Activated B cell treated with CpG ODN at 0.5 μM for 24 hours (primary cell): ENCODE measurements at places on chromosomes 12 and 14. TPM values are rescaled to one million over a fixed set of nuclear protein-coding genes. Genes with fewer than 3 reads are reported as not detected.

DNA sequence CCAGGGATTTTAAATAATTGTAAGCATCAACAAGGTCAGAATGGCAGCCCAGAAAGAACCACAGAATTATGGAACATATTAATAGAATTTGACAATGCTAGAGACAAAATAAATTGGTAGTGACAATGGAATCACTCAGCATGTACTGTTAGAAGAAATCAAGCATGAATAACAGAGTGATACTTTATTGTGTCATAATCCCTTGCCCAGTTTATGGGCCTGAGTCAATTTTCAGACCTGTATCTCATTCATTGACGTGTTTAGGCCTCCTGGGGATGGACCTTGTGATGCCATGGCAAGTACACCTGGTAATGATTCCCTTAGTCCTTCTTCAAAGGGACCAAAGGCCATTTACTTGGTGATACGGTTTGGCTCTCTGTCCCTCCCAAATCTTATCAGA lies 12.8 kb upstream of the CCDC91 start:
- no peak overlapping the region for H3K27ac ChIP-seq
- no peak overlapping the region for H3K4me3 ChIP-seq
- H3K27me3 ChIP-seq, result peaks cover 7% of the 10 kb centered on the region
- no peak for DNase-seq
- H3K4me1 ChIP-seq, result no peaks in the 10 kb centered on the region

DNA sequence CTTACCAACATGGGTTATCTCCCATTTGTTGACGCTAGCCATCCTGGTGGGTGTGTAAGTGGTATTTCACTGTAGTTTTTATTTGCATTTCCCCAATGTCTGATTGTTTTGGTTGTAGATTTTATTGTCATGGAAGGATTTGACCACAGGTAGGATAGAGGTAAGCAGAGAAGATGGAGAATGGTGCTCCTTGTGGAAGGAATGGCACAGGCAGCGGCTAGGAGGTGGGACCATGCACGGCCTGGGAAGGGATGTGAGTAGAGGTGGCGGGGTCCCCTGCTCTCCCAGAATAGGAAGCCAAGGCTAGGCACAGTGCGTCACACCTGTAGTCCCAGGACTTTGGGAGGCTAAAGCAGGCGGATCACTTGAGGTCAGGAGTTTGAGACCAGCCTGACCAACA lies 41.4 kb downstream of the PHETA1 start:
- DNase-seq, result no peak
- no peak overlapping the region for H3K27ac ChIP-seq
- H3K27me3 ChIP-seq, result no peaks in the 10 kb centered on the region
- H3K4me3 ChIP-seq, result no peak overlapping the region
- no peaks in the 10 kb centered on the region for H3K36me3 ChIP-seq

RD3L gene
- total RNA-seq, result not detected in 2 replicates

BIN2 gene
- 22.2 and 25.6 TPM in 2 replicates for total RNA-seq

DNA sequence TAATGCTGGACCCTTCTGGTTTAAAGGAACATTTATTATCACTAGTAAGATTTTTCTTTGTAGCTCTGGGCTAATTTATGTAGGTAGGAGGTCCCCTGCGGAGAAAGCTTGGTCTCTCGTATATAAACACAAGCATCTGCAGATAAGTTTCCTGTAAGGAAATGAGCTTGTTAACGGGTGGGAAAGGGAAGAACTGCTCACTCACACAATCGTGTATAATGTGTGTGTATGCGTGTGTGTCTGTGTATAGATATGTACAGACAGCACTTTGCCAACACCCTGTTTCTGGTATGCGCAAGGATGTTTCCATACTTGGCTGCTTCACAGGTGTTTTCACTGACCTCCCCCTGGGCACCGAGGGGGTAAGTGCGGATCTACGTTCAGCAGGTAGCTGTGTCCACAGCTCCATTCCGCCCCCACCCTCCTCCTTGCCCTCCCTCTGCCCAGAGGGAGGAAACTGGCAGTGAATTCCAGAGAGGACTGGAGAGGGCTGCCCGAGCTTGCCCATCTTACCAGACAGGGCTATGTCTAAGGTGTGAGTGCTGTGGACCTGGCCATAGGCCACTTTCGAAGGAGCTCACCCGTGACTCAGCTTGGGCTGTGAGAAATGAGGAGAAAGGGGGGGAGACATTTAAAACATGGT lies 65.2 kb downstream of the NINJ2 start:
- no peaks in the 10 kb centered on the region for H3K36me3 ChIP-seq
- no peak overlapping the region for H3K27ac ChIP-seq
- H3K4me1 ChIP-seq, result peaks cover 11% of the 10 kb centered on the region

KDM2B gene
- total RNA-seq, result 197 and 236 TPM in 2 replicates

DNA sequence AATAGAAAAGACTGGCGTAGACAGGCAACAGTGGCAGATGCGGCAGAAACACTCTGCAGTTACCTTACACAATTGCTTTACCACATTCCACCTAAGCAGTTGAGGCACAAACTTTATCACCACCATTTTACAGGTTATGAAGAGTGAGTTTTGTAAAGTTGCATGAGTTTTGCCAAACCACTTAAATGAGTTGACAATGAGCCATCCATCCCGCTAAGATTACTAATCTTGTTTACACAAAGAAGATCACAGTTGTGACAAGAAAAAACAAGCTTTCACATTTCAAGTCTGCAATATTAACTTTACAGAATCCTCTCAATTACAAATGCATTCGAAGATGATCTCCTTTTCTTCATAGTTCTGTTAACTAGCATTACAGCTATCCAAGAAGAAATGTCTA lies 1.8 kb downstream of the TMCC3 start:
- no peak overlapping the region for H3K27ac ChIP-seq
- H3K4me3 ChIP-seq, result peak overlapping the region; percentile 86
- peaks cover 39% of the 10 kb centered on the region for H3K4me1 ChIP-seq
- no peaks in the 10 kb centered on the region for H3K36me3 ChIP-seq
- no peaks in the 10 kb centered on the region for H3K27me3 ChIP-seq

DNA sequence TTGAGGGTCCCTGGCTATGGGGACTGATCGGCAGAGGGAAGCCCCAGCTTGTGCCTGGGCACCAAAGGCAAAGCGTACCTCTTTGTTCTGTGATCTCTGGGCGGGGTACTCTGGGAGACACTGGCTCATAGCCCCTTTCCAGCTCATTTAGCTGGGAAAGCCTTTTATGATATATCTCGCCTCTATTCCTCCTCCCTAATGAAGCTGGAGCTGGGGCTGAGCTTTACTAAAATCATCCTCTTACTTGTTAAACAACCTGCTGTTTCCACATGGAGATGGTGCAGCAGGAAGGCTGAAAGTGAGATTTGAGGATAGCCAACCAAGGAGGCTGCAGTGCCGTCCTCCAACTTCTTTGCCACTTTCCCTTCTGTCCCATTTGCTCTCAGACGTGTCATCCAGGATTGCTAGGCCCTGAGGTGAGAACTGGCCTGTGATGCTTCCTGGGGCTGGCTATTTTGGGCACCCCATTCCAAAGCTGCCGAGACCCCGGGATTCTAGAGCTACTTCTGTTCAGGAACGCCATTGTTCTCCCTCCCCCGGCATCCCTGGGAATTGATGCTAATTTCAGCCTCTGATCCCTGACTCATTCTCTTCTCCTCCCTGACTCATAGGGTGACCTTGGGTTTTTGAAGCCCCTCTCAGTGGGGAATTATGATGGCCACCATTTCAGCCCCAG lies 16.0 kb downstream of the PDE1B start:
- no peak for DNase-seq
- peaks cover 16% of the 10 kb centered on the region for H3K36me3 ChIP-seq
- H3K4me3 ChIP-seq, result no peak overlapping the region
- H3K27ac ChIP-seq, result no peak overlapping the region
- no peaks in the 10 kb centered on the region for H3K27me3 ChIP-seq

DNA sequence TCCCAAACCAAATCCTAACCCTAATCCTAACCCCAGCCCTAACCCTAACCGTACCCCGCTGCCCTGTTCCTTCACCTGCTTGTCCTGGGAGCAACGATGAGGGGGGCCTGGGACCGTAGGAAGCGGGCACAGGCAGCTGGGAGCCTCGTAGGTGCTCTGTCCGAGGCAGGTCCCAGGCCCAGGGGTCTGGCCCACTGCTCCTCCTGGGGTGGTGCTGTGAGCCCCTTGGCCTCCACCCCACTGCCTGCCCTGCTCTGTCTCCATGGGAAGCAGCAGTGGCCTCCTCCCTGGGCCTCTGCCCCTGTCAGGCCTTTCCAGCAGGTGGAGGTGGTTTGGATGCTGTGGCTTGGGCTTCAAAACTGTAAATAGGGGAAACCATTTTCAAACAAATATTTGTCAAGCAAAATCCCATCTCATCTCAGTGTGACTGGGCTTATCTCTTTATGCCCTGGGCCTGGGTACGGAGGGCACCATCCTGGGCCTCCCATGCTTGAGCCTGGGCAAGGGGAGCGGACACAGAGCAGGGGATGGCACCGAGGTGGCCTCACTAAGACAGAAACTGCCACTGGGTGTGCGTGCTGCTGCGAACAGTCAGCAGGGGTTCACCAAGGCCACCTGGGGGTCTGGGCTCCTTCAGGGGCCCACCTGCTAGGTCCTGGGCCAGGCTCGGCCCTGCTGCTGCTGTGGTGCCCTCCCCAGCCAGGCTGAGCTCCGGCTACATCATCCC lies 3.7 kb upstream of the BEGAIN start:
- no peak overlapping the region for H3K27ac ChIP-seq
- DNase-seq, result peak; percentile 12
- H3K36me3 ChIP-seq, result no peaks in the 10 kb centered on the region
- H3K4me3 ChIP-seq, result no peak overlapping the region

EGLN3 gene
- 0.33 and 0.46 TPM in 2 replicates for total RNA-seq

DNA sequence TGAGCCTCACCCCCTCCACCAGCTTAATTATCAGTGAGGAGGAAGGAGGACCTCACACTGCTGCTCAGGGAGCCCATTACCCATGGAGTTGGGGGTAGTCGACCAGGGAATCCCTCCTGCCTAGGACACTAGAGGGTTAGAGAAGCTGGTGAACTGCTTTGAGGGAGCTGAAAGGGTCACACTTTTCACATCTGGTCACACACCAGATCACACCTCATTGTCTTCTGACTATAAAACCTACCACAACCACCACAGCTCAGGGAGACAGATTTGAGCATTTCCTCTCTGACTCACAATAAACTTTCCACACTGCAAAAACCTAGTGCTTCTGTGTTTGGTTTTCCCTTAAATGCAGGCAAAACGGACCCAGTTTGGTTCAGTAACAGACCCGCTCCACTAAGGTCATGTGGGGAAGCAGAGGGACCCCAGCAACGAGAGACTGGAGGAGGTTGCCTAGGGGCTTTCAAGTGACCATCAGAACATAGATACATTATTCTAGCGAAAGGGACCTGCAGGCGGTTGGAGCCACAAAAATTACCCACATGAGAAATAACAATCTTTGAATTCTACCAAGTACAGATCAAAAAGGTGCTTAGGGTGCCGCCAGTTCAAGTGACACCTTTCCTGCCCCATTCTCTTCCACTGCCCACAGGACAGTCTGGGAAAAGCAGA lies 151.4 kb upstream of the AVPR1A start:
- H3K27ac ChIP-seq, result no peak overlapping the region
- no peak for DNase-seq
- no peak overlapping the region for H3K4me3 ChIP-seq
- no peaks in the 10 kb centered on the region for H3K27me3 ChIP-seq
- no peaks in the 10 kb centered on the region for H3K4me1 ChIP-seq

DNA sequence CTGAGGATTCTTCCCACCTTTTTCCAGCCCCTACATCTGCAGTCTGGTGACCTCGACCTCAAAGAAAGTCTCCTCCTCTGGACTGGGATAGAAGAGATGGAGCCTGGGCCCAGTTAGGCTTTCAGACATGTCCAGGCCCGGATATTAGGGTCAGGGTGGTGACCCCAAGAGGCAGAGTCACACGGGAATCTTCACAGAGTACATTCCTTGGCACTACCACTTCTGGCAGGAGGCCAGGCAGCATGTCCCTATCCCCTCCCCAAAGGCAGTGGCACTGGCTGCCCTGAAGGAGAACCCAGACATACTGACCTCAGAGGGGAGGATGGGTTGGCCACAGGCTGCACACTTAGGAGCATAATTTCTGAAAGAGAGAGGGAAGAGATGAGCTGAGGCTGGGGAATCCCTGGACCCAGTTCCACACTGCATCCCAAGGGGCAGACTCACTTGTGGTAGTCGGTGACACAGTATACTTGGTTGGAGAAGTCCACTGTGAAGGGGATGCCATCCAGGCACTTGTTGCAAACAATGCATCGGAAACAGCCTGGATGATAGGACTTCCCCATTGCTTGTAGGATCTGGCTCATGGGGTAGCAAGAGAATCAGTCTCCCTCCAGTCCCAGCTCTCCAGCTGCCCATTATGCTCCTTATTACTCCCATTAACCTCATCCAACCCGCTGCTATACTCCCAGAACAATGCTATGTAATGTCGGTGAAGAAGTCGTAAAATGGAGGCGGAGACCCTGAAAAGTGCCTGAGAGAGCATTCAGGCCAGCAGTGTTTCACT lies 7.6 kb downstream of the AJUBA start:
- no peaks in the 10 kb centered on the region for H3K36me3 ChIP-seq
- DNase-seq, result no peak
- peaks cover 5% of the 10 kb centered on the region for H3K4me1 ChIP-seq
- no peak overlapping the region for H3K4me3 ChIP-seq

PTPRQ gene
- total RNA-seq, result not detected in 2 replicates

RHEBL1 gene
- 3.2 and 3.3 TPM in 2 replicates for total RNA-seq

CAPZA3 gene
- total RNA-seq, result not detected in 2 replicates

GPR68 gene
- 1.4 and 1.8 TPM in 2 replicates for total RNA-seq

TMTC3 gene
- 6.3 and 7.4 TPM in 2 replicates for total RNA-seq

DNA sequence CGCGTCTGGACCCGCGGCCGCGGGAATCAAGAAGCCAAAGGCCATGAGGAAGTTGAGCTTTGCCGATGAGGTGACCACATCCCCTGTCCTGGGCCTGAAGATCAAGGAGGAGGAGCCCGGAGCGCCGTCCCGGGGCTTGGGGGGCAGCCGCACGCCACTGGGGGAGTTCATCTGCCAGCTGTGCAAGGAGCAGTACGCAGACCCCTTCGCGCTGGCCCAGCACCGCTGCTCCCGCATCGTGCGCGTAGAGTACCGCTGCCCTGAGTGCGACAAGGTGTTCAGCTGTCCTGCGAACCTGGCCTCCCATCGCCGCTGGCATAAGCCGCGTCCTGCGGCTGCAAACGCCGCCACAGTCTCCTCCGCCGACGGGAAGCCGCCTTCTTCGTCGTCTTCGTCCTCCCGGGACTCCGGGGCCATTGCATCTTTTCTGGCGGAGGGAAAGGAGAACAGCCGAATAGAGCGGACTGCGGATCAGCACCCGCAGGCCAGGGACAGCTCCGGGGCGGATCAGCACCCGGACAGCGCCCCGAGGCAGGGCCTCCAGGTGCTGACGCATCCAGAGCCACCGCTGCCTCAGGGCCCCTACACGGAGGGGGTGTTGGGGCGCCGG lies 1.0 kb downstream of the INSM2 start:
- H3K36me3 ChIP-seq, result peaks cover 10% of the 10 kb centered on the region
- H3K27me3 ChIP-seq, result peaks cover 31% of the 10 kb centered on the region
- peaks cover 18% of the 10 kb centered on the region for H3K4me1 ChIP-seq
- peak overlapping the region; percentile 76 for H3K4me3 ChIP-seq
- no peak overlapping the region for H3K27ac ChIP-seq

SLC6A15 gene
- total RNA-seq, result 0.05 TPM in 1 of 2 replicates, not detected in the other

GRCh38 chr12:39798977-39799376 lies 179.4 kb upstream of the ABCD2 start:
- no peak overlapping the region for H3K27ac ChIP-seq
- no peaks in the 10 kb centered on the region for H3K4me1 ChIP-seq
- no peaks in the 10 kb centered on the region for H3K27me3 ChIP-seq
- DNase-seq, result no peak

- no peak overlapping the region for H3K4me3 ChIP-seq
- H3K27ac ChIP-seq, result no peak overlapping the region
- no peak for DNase-seq
- H3K27me3 ChIP-seq, result no peaks in the 10 kb centered on the region
These were observed 2.9 kb downstream of the RIN3 start for GRCh38 chr14:92516344-92516965.
